ENCODE measurements at places on chromosomes 7 and 10. TPM values are rescaled to one million over a fixed set of nuclear protein-coding genes. Genes with fewer than 3 reads are reported as not detected.

The CYP26C1 gene
- total RNA-seq = not detected

- no peaks in the 10 kb centered on the region for H3K27me3 ChIP-seq
- no peak overlapping the region for H3K27ac ChIP-seq
- H3K4me3 ChIP-seq = no peak overlapping the region
- no peaks in the 10 kb centered on the region for H3K36me3 ChIP-seq
- no peaks in the 10 kb centered on the region for H3K4me1 ChIP-seq
These were observed 1080.4 kb downstream of the CNTNAP2 start for GRCh38 chr7:147197006-147197405.

The ECHDC3 gene
- 88.5 TPM for total RNA-seq

DNA sequence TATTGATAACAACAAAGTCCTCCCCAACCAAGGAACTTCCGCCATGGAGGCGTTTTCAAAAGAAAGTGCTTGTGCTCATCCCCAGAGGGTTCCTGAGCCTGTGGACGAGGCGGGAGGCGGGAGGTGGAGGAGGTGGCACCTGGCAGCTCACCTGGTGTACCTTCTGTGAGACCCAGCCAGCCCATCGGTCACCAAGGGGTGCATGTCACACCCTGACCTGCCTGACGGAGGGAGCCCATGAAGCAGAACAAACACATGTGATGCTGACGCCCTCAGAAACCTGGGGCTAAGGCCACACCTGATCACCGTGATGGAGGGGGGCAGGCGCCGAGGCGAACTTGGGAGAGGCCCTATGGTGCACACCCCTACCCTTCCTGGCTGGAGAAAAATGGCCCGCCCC lies 458.8 kb downstream of the DNAJB6 start:
- peaks cover 60% of the 10 kb centered on the region for H3K27me3 ChIP-seq
- H3K4me3 ChIP-seq = no peak overlapping the region
- no peaks in the 10 kb centered on the region for H3K4me1 ChIP-seq
- H3K36me3 ChIP-seq = no peaks in the 10 kb centered on the region

The GNAT3 gene
- total RNA-seq = not detected

The MYO1G gene
- total RNA-seq = 0.77 TPM

- no peak for DNase-seq
- no peaks in the 10 kb centered on the region for H3K4me1 ChIP-seq
- no peaks in the 10 kb centered on the region for H3K36me3 ChIP-seq
- no peak overlapping the region for H3K4me3 ChIP-seq
These were observed 31.9 kb downstream of the LRRC18 start for GRCh38 chr10:48907730-48908129.

The JCAD gene
- 23.5 TPM for total RNA-seq

The FEZF1 gene
- not detected for total RNA-seq

GRCh38 chr7:96059075-96059474 lies 262.8 kb downstream of the SLC25A13 start:
- H3K36me3 ChIP-seq = no peaks in the 10 kb centered on the region
- no peak overlapping the region for H3K27ac ChIP-seq
- no peaks in the 10 kb centered on the region for H3K27me3 ChIP-seq
- DNase-seq = no peak
- H3K4me1 ChIP-seq = no peaks in the 10 kb centered on the region

DNA sequence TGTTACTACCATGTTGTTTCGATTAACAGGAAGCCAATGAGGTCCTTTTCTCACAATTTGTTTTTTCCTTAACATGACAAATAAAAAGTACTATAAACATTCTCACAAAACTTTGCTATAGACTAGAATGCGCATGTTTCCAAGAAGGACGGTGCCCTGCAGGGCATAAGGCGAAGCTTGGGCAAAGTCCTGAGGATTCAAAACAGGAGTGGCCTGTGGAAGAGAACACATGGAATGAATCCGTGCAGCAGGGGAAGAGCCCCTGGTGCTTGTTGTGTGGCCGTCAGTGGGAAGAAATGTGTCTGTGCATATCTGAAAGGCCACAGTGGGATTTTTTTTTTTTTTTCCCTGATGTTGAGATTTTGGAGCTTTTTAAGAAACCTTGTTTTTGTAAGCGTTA lies 67.6 kb downstream of the ITGA8 start:
- H3K27ac ChIP-seq = no peak overlapping the region
- H3K4me1 ChIP-seq = no peaks in the 10 kb centered on the region
- H3K36me3 ChIP-seq = no peaks in the 10 kb centered on the region

DNA sequence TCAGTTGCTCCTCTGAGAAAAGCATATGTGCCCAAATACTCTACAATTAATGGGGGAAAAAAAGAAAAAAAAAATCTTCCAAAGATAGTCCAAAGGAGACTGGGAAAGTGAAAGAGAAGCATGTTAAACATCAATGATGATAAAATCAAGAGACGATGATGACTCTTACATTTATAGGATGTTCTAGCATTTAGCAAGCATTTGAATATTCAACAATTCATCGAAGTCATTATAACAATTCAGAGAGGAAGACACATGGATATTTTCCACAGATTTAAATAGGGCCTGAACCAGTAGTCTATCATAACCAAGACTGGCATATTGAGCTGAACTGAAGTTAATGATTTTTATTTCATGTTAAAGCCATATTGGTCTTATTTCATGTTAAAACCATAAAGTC lies 528.4 kb downstream of the INHBA start:
- no peak for DNase-seq
- no peak overlapping the region for H3K4me3 ChIP-seq
- H3K27me3 ChIP-seq = no peaks in the 10 kb centered on the region
- H3K36me3 ChIP-seq = no peaks in the 10 kb centered on the region

DNA sequence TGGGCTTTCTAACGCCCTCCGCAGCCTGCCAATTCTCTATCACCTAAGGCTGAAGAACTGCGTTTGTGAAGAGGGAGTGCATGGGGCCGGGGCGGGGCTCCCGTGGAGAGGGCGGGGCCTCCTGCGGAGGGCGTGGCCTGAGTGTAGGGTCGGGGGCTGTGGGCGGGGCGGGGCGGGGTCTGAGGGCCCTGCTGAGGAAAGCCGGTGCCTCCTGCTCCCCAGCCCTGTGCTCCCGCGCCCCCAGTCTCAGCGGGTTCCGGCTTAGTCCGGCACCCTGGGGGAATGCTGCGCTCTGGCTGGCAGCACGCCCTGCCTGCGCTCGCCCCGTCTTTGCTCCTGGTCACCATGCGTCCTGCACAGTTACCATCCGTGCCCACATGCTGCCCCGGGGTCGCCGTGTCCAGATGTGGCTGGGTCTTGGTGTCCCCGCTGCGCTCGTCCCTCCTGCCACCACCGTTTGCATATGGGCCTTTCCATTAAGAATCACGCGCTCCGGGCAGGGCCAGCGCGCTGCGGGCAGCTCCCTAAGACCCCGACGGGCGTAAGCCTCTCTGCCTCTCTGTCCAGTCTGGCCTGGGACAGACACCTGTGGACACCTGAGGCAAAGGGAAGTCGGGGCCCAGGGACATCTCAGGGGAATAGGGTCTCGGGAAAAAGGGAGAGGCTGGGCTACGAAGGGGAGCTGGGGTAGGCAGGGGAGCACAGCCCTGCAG lies 144.0 kb upstream of the RET start:
- peak overlapping the region; percentile 54 for H3K4me3 ChIP-seq
- no peak overlapping the region for H3K27ac ChIP-seq
- DNase-seq = no peak
- H3K36me3 ChIP-seq = no peaks in the 10 kb centered on the region

The CYP2E1 gene
- total RNA-seq = 1.1 TPM

The SCD gene
- total RNA-seq = 4.8 TPM

The DBF4 gene
- 1.3 TPM for total RNA-seq

GRCh38 chr10:97384641-97385040 lies 16.5 kb downstream of the RRP12 start:
- no peak overlapping the region for H3K27ac ChIP-seq
- peaks cover 6% of the 10 kb centered on the region for H3K4me1 ChIP-seq
- no peaks in the 10 kb centered on the region for H3K27me3 ChIP-seq

The GRM3 gene
- not detected for total RNA-seq

The AKR1D1 gene
- not detected for total RNA-seq

The EPHB4 gene
- 20.3 TPM for total RNA-seq
